ENCODE measurements at places on chromosomes 7 and 10. TPM values are rescaled to one million over a fixed set of nuclear protein-coding genes. Genes with fewer than 3 reads are reported as not detected.

- no peak for DNase-seq
Measured at GRCh38 chr7:69896121-69896520, 297.8 kb downstream of the AUTS2 start.

DNA sequence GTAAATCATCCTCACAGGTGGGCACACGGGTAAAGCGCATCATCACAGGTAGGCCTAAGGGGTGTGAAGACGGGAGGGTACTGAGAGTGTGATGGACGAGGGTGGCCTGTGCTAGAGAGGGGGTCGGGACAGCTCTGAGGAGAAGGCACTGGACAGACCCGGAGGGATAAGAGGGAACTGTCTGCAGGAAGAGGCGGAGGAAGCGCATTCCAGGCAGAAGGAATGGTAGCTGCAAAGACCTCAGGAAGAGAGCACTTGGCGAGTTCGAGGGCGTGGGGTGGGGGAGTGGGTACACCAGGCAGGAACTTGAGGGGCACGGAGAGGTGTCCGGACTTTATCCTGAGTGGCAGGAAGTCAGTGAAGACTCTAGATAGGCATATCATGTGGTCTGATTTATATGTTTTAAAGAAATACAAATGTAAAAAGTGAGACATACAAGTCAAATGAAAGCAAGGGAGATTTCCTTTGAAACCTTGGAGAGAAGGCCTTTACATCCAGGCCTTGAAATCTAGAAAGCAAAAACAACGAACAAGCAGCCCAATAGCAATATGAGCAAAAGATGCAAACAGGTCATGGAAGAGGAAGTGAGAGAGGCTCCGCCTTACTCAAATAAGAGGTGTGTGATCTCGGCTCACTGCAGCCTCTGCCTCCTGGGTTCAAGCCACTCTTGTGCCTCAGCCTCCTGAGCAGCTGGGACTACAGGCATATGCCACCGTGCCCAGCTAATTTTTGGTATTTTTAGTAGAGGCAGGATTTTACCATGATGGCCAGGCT lies 3.6 kb downstream of the LHPP start:
- DNase-seq, result peak; percentile 74

DENND2A gene
- total RNA-seq, result not detected

BPGM gene
- 20.6 TPM for total RNA-seq

DNA sequence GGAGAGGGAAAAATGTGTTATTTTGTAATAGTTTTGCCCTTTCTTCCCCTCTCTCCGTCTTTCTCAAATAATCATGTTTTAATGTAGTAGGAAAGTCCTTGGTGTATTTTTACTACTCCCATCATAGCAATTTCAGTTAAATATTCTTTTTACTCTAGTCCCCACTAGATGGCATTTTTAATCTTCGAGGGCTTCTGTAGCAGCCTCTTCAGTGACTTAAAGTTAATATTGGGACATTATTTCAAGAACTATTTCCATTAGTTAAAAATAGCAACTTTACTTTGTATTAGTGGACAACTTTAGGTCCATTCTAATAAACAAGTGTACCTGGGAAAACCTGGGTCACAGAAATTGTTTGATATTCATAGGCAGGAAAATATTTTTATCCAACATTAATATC lies 23.0 kb downstream of the EDRF1 start:
- DNase-seq, result peak; percentile 12

SPDYE2 gene
- total RNA-seq, result not detected

GRCh38 chr10:110488332-110488681 lies 9.4 kb upstream of the DUSP5 start:
- no peak for DNase-seq

STAMBPL1 gene
- 41.0 TPM for total RNA-seq

FAM24B gene
- total RNA-seq, result 10.1 TPM

GRCh38 chr7:140745266-140746058 lies 49.0 kb downstream of the NDUFB2 start:
- DNase-seq, result no peak

GRCh38 chr7:84461093-84461492 lies 266.5 kb upstream of the SEMA3A start:
- no peak for DNase-seq

DNA sequence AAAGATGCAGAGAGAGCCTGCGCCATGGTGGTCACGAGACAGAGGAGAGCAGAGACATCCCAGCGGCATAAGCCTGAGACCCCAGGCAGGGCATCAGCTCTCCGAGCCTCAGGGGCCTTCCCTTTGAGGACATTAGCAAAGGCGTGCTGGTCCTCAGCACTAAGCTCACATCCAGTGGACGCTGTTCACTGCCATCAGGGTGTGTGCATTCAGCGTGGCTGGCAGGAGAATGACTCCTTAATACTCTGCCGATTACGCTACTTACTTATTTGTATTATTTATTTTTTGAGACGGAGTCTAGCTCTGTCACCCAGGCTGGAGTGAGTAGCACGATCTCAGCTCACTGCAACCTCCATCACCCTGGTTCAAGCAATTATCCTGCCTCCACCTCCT lies 290.2 kb downstream of the KLF6 start:
- no peak for DNase-seq

GRCh38 chr7:51589111-51589510 lies 272.5 kb upstream of the COBL start:
- no peak for DNase-seq

- DNase-seq, result no peak
Measured at GRCh38 chr7:45044338-45044737, 44.3 kb downstream of the CCM2 start.

GRCh38 chr10:63503395-63503794 lies 17.8 kb upstream of the REEP3 start:
- no peak for DNase-seq

DYNC1I1 gene
- total RNA-seq, result not detected
